Anterior cingulate cortex (tissue), 58 donors: ENCODE measurements at places on chromosomes 5 and 9.

- no peak for DNase-seq
Observed at GRCh38 chr9:112042769-112043168, 132.3 kb downstream of the SUSD1 start.

GRCh38 chr9:88802533-88802932 is 188.7 kb upstream of the S1PR3 start:
- no peak for DNase-seq

- DNase-seq, result no peak
Observed at GRCh38 chr5:145028626-145029025, 806.5 kb downstream of the PRELID2 start.

DNA sequence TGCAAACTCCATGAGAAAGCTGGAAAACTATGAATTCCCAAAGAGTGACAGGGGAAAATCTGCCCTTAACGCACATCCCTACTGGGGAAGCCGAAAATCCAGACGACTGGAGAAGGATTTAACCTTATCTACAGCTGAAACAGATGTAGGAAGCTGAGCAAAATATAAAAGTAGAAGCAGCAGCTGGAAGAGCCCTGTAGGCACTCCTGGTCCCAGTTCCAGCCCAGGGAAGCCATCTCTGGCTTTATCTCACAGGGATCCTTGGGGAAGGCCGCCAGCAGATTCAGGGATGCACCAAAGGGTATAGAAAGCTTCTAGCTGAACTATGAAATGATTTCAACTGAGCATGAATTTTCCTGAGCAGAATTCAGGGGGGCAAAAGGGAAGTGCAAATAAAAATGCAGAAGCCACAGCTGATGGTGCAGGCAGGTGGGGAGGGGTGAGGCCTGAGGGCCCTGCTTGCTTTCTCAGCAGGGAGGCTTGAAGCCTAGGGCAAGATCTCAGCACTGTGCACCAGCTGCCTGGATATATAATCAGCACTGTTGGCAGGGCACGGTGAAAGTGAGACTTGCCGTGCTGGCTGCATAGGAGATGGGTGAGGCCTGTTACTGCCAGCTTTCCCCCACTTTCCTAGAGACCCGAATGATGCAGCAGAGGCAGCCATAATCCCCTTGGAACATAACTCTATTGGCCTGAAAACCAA is 2019.5 kb upstream of the NUDT12 start:
- DNase-seq, result no peak

DNA sequence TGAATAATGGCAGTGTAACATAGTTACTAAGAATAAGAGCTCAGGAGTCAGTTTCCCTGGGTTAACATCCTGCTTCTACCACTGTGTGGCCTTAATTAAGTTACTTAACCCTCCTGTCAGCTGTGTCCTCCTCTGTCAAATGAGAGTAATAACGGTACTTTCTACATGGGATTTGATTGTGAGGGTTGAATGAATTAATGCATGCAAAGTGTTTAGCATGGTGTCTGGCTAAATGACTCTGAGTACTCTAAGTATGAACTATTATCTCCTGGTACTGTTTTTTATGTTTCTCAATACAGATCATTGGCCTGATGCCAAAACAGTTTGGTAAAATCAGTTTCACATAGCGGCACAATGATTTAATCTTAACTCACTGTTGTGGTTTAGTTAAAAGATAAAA is 19.6 kb downstream of the ZNF131 start:
- no peak for DNase-seq

DNA sequence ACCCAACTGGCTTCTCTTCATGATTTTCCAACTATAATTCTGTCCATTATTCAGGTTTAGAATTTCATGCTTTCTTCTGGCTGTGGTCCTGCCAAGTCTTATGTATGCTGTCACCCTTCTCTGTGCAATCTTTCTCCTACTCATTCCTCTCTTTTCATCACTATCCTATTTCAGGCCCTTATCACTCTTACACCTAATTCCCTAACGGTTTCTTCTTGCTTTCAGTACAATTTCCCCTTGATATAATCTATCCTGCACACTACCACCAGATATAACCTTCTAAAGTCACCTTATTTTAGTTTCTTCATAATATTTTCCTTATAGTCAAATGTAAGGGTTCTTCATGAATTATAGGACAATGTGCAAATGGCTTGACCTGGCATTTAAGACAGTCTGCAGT is 436.2 kb downstream of the RAB3C start:
- no peak for DNase-seq

GRCh38 chr5:60540856-60541805 is 158.8 kb downstream of the DEPDC1B start:
- DNase-seq, result no peak

DNA sequence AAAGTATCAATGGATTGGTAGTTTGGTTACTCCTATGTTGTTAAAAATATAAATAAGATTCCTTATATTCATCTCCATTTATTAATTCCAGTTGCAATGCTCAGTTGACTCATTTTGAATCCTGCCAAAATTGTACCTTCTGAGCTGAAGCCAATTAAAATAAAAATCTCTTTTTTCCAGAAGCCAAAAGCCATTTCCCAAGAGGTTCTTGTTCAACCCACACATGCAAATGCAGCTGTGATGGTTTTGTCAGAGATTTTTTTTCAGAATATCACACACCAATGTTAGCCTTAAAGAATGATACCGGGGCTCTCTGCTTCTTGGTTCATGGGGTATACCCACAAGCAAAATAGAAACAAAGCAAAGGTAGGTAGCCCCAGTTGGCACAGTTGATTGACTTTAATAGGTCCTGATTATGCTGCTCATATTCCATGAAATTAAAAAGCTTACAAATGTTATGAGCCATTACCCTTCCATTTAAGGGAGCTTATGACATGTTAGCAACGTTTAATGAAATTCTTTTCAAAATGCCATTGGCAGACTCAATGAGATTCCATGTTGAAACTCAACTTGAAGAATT is 208.0 kb downstream of the SGCD start:
- no peak for DNase-seq

DNA sequence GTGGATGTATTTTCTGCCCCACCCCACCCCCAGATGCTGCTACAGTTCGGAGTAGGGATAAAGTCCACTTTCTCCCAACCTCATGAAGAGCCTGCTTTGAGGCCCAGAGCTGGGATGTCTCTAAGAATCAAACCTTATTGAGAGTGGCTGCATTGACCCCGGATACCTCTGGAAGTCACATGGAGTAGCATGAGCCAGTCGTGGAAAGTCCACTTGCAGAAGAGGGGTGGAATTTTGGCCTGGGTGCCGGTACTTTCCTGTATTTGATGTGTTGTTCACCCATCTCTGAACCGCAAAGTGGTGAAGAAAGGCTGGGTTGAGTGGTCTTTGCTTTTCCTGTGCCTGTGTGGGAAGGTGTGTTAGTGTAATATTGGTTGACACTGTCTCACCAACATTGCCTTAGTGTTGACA is 3.7 kb downstream of the OTULIN start:
- DNase-seq, result no peak

DNA sequence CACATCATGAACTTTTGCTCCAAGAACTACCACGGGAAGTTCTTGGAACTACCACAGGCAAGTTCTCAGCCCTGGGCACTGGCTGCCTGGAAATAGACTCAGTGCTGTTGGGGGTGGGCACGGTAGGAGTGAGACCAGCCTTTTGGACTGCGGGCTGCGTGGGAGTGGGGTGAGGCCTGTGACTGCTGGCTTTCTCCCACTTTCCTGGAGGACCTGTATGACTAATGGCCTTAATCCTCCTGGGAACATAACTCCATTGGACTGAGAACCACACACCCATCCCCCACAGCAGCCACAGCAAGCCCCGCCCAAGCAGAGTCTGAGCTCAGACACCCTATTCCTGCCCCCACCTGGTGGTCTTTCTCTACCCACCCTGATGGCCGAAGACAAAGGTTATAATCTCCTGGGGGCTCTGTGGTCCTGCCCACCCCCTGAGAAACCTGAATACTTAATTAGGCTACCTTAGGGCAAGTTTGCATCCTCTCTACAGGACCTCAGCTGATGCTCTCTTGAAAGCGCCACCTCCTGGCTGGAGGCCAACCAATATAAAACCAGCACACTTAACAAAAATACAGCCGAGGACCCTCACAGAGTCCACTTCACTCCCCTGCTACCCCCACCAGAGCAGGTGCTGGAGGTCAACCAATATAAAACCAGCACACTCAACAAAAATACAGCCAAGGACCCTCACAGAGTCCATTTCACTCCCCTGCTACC is 112.6 kb downstream of the CACNA1B start:
- DNase-seq, result no peak

DNA sequence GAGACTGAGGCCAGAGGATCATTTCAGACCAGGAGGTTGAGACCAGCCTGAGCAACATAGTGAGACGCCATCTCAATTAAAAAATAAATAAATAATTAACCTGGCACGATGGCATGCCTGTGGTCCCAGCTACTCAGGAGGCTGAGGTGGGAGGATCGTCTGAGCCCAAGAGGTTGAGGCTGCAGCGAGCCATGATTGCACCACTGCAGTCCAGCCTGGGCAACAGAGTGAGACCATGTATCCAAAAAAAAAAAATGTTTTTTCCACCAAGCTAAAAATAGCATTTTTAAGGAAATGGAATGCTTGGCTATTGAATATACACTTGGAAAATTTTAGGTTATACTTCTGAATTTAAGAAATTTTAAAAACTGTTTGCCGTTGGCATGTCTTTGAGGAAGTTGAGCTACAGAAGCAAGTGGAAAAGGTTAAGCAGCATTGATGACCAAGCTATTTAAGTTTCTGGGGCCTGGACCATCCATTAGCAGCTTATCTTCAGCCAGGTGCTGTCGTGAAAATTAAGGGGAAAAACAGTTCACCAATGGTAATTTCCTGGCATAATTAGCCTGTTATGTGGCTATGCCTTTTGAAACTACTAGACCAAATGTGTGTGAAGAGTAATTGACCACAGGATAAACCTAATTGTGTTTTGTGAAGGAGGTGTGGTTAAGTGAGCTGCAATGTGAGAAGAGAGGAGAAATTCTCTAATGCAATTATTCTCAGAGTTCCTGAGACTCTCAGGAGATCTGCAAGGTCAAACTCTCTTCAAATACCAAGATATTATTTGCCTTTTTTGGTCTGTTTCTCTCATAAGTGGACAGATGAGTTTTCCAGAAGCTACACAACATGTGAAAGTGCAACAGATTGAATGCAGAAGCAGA is 21.0 kb downstream of the F2R start:
- DNase-seq, result no peak

GRCh38 chr9:132773764-132774339 is 103.6 kb downstream of the GTF3C4 start:
- DNase-seq, result no peak

DNA sequence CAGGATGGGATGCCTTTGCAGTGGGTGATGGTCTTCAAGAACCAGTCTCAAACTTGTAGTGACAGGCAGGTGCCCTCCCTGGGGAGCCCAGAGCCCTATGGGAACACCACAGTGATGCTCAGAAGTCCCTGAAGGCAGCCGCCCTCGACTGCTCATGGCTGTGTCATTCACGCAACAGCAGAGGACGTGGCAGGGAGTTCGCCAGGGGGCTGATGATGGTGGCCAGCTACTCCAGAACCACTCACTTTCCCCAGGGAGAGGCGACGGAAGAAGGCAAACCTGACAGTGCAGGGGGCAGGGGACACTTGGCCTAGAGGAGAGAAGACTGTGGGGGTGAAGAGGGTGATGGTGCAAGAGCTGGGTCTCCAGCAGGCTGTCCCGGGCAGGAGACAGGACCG is 4.0 kb downstream of the IL13 start:
- DNase-seq, result no peak

DNA sequence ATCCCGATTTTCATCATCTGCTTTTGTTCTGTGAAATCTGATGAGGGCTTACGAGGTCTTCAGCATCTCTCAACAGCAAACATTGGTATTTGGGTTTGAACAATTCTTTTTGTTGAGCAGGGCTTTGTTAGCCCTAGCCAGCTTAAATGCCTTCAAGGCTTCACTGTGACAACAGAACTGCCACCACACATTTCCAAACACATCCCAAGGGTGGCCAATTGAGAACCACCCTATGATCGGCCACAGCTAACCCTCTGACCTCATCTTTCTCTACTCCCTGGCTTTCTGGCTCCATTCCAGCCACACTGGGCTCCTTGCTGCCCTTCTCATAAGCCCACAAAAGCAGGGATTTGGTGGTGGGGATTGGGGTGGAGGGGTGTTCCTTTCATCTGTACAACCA is 17.6 kb downstream of the MTX3 start:
- DNase-seq, result no peak

- no peak for DNase-seq
Observed at GRCh38 chr5:128082551-128083032, 974 bp upstream of the SLC12A2 start.

DNA sequence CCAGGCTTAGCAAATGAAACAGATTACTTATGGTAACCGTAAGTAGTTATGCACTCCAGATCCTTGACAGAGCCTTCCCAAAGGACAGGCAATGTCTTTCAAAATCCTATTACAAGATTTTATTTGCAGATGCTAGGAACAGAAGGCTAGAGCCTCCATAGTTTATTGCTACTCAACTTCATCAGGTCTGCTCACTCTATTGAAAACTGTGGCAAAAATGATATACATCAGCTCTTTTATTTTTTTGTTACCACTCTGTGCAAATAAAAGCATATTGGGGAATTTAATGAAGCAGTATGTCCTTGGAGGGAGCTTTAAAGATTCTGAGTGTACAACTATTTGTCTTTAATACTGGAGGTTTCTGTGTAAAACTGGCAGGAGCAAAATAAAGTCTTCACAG is 46.5 kb downstream of the SLC44A1 start:
- DNase-seq, result no peak

GRCh38 chr5:134567641-134568336 is 42.3 kb downstream of the JADE2 start:
- DNase-seq, result no peak

DNA sequence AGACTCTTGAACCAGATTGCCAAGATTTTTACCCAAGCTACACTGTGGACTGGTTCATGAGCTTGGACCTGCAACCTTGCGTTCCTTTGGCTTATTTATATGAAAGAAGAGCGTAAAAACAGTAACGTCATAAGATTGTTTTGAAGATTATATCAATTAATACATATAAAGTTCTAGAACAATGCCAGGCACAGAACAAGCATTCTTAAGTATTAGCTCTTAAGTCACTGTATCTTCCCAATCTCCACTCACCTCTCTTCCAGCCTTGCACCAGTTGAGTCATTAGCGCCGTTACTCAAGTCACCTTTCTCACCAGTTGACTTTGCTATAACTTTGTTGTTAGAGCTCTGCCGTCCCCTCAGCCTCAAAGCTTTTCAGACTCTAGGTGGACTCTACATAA is 415.7 kb downstream of the PLK2 start:
- no peak for DNase-seq

- DNase-seq, result no peak
Observed at GRCh38 chr9:97506306-97506705, 4.8 kb downstream of the TMOD1 start.

GRCh38 chr5:178487911-178488600 is 102.1 kb downstream of the COL23A1 start:
- no peak for DNase-seq

GRCh38 chr9:37284636-37285035 is 137.9 kb upstream of the GRHPR start:
- DNase-seq, result no peak

- no peak for DNase-seq
Observed at GRCh38 chr9:26058111-26058895, 380.1 kb upstream of the TUSC1 start.

DNA sequence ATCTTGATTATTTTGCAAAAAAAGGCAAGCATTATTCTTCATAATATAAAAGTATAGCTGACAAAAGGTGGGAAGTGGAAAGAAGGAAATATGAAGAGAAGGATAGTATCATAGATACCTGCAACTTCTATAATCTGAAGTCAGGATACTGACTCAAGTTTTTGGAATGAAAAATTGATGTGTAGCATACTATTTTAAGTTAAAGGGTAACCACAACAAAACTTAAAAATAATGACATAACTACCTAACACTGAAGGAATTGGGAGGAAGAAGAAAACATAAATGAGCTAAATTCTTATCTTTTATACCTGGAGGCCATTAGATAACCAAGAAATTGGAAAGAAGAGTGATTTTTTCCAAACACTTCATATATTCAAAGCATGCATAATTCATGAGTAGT is 51.8 kb upstream of the TLE1 start:
- DNase-seq, result no peak
